ENCODE measurements at places on chromosomes 3 and 15.

GRCh38 chr3:17980863-17981262 is 238.4 kb upstream of the TBC1D5 start:
- no peak for DNase-seq

DNA sequence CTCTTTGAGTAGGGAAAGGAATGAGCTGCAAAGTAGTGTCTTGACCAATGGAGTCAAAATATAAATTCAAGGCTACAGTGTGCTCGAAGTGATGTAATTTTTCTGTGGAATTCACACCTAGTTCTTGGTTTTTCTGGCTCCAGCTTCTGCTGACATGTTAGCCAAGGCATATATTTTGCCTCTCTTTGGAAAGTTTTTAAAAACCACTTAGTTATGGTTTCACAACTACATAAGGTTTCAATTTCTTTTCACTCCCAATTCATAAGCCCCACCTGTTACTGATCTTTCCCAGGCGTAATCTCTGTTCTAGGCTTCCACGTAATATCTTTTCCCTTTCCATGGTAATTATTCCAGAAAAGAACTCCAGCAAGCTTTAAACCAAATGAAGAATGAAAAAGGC is 46.9 kb downstream of the GADL1 start:
- no peak for DNase-seq

GRCh38 chr3:120481081-120481480 is 30.3 kb upstream of the FSTL1 start:
- no peak for DNase-seq

GRCh38 chr15:89615135-89615534 is 39.9 kb downstream of the TICRR start:
- no peak for DNase-seq

- DNase-seq, result no peak
Measured at GRCh38 chr15:77004189-77004588, 9.3 kb downstream of the PSTPIP1 start.

DNA sequence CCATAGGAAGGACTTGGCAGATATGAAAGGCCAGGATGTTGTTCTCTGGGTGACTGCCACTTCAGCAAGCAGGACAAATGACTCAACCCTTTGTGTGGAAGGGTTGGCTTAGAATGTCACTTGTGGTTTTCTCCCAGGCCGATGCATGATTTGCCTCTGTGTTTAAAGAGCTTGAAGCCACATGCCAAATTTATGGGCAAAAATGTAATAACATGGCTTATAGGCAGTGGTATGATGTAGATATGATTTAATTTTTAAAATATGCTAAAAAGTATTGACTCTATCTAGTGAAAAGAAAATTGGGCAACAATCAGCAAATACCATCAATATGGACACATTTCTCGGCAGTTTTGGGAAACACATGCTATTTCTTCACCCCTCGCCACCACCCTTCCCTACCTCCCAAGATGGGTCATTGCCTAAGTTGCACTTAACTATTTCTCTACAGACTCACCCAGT is 114.6 kb downstream of the CYP19A1 start:
- no peak for DNase-seq

GRCh38 chr3:143551761-143552160 is 296.5 kb downstream of the SLC9A9 start:
- DNase-seq, result no peak
